Skin of body (tissue), 3 donors: ENCODE measurements at places on chromosomes 12 and 14.

DNA sequence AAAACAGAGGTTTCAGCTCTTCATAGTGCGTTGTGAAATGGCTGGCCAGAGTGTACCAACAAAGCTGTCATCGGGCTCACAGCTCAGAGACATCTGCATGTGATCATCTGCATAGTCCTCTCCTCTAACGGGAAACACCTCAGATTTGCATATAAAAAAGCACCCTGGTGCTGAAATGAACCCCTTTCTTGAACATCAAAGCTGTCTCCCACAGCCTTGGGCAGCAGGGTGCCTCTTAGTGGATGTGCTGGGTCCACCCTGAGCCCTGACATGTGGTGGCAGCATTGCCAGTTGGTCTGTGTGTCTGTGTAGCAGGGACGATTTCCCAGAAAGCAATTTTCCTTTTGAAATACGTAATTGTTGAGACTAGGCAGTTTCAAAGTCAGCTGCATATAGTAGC is 14.3 kb upstream of the PAPLN start:
- DNase-seq = peak; percentile 25

GRCh38 chr12:6465467-6466183 is 4.9 kb downstream of the VAMP1 start:
- DNase-seq = peak; percentile 66

GRCh38 chr14:21735639-21736307 is 62.2 kb upstream of the OR4E1 start:
- no peak for DNase-seq

- no peak for DNase-seq
These were observed 661.2 kb downstream of the SLC16A7 start for GRCh38 chr12:60257063-60257462.

DNA sequence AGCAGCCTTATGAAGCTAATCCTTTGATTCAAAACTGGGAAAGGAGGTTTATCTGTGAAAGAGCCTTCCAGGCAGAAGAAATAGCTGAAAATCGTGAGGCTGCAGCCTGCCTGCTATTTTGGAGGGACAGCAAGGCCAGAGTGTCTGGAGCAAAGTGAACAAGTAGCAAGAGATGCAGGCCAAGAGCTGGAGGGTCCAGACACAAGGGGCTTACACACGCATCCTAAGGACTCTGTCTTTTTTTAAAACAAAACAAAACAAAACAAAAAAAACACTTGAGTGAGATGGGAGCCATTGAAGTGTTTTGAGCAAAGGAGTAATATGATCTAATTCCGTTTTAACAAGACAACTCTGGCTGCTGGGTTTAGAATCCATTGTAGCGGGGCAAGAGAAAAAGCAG is 76.4 kb upstream of the BCAT1 start:
- no peak for DNase-seq

DNA sequence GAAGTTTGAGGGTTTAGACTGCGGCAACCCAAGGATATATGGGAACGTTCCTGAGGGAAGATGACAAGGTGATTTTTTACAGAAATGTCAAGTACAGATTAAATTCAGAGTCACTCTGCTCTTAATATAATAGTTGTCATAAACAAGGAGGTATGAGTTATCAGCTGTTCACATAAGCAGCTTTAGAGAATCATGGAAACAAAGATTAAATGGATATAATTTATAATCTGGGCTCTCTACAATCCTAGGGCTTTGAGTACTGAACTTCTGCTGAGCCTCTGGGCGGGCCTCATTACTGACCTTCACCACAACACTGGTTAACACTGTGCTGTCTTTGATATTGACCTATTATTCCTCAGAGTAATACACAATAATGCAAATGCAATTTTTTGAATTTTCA is 577.8 kb downstream of the RPS29 start:
- DNase-seq = no peak

DNA sequence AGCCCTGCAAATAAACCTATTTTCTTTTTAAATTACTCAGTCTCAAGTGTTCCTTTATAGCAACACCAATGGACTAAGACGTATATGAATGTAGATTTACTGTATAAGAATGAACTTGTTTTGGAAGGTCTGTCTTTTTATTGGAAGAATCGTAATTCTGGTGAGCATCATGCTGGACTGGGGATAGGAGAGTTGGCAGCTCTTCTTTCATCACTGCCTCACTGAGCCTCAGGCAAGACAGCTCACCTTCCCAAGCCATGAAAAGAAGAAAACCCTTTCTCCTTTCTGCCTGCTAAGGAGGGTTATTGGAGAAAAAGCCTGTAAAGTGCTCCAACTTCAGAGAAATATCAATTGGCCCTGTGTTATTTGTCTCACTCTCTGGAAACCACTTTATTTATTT is 9.1 kb upstream of the RNF34 start:
- DNase-seq = no peak

GRCh38 chr12:122422730-122423257 is 325 bp upstream of the CLIP1 start:
- peak; percentile 1 for DNase-seq
